ENCODE measurements at places on chromosomes 11 and 22. TPM values are rescaled to one million over a fixed set of nuclear protein-coding genes. Genes with fewer than 3 reads are reported as not detected.

B4GALNT4 gene
- not detected for total RNA-seq

DRG1 gene
- 24.4 TPM for total RNA-seq

DNA sequence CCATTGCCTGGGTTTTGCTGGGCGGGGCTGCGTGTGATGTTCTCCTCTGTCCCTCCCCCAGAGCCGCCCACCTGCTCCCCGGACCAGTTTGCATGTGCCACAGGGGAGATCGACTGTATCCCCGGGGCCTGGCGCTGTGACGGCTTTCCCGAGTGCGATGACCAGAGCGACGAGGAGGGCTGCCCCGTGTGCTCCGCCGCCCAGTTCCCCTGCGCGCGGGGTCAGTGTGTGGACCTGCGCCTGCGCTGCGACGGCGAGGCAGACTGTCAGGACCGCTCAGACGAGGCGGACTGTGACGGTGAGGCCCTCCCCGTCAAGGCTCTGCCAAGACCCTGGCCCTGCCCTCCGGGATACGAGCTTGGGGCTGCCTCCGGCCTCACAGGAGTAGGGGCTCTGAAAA, 27.0 kb upstream of the PPP6R3 start:
- no peaks in the 10 kb centered on the region for H3K4me1 ChIP-seq
- no peak overlapping the region for H3K27ac ChIP-seq
- no peaks in the 10 kb centered on the region for H3K27me3 ChIP-seq
- H3K4me3 ChIP-seq = no peak overlapping the region
- peaks cover 11% of the 10 kb centered on the region for H3K36me3 ChIP-seq

DNA sequence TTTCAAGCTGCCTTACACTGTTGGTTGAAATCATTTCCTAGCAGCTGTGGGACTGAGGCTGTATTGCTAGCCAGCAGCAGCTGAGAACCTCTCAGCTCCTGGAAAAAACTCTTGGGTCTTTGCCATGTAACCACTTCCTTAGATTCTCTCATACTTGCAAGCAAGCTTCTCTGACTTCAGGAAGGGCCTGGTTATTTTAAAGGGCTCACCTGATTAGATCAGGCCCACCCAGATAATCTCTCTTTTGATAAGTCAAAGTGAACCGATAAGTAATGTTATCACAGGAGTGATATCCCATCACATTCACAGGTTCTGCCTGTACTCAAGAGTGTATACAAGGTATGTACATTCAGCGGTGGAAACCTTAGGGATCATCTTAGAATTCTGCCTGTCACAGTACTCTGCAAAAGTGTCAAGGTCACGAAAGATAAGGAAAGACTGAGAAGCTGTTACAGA, 7.4 kb upstream of the CLPB start:
- no peaks in the 10 kb centered on the region for H3K36me3 ChIP-seq
- H3K4me1 ChIP-seq = no peaks in the 10 kb centered on the region
- no peak overlapping the region for H3K27ac ChIP-seq
- H3K4me3 ChIP-seq = no peak overlapping the region

- peak overlapping the region; percentile 29 for H3K27ac ChIP-seq
- H3K4me1 ChIP-seq = no peaks in the 10 kb centered on the region
- DNase-seq = no peak
- H3K27me3 ChIP-seq = no peaks in the 10 kb centered on the region
- H3K4me3 ChIP-seq = no peak overlapping the region
- no peaks in the 10 kb centered on the region for H3K36me3 ChIP-seq
Measured at GRCh38 chr22:39967103-39967829, 7.1 kb downstream of the TMA7B start.

DNA sequence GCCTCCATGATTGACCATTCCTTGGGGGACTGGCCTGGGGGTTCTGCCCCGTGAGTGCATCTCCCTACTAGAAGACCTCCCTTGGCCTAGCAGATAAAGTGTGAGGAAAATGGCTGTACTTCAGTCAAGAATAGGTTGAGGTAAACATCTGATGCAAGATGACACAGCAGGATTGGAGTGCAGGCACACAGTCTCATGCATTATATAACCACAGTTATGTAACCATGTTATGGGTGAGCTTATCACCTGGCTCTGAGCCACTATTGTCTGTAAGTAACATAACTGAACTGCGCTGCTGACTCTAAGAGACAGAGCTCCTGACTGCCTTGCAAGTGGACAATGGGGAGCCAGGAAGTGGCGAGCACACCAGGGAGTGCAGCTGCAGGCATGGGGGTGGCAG, 378.7 kb upstream of the ANO5 start:
- H3K36me3 ChIP-seq = no peaks in the 10 kb centered on the region
- H3K4me3 ChIP-seq = no peak overlapping the region
- no peak overlapping the region for H3K27ac ChIP-seq
- DNase-seq = no peak
- no peaks in the 10 kb centered on the region for H3K4me1 ChIP-seq

DNA sequence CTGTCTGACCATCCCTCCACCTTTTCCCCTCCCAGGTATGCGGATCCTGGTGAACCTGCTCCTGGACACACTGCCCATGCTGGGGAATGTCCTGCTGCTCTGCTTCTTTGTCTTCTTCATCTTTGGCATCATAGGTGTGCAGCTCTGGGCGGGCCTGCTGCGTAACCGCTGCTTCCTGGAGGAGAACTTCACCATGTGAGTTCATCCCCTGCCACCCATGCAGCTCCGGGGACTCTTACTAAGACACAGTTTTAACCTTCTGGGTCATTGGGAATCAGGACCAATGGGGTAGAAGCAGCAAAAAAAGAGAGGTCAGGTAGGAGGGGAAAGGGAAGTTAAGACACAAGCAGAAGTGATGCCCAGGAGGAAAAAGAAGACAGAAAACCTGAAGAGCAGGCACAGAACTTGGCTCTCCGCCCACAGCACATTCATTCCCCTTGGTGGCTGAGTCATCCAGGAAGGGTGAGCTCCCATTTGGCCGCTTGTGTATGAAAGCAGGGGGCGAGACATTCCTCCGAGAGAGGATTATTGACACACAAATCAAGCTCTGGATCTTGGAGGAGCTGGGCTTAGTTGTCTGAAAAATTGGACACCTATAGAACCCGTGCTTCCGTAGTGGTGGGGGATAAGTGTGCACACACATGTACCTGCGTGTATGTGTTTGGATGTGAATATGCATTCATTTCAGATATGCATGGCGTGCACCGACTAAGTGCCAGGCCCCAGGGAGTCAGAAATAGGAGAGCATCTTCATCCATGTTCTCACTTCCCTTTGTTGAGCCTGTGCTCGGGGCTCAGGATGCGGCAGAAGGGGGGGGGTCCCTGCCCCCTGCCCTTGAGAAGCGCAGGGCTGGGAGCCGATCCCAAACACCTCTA, 64.2 kb downstream of the CACNA1I start:
- H3K27ac ChIP-seq = no peak overlapping the region
- H3K27me3 ChIP-seq = no peaks in the 10 kb centered on the region
- H3K4me1 ChIP-seq = no peaks in the 10 kb centered on the region

Data from right lobe of liver (tissue), 6 donors.